ENCODE measurements at places on chromosomes 1 and 21.

- no peaks in the 10 kb centered on the region for H3K4me1 ChIP-seq
- DNase-seq: no peak
- peaks cover 2% of the 10 kb centered on the region for H3K36me3 ChIP-seq
- H3K4me3 ChIP-seq: no peak overlapping the region
- no peak overlapping the region for H3K27ac ChIP-seq
- peaks cover 20% of the 10 kb centered on the region for H3K27me3 ChIP-seq
Measured at GRCh38 chr1:168799927-168800605, 71.1 kb upstream of the DPT start.

- no peak overlapping the region for H3K4me3 ChIP-seq
- H3K36me3 ChIP-seq: no peaks in the 10 kb centered on the region
- H3K27ac ChIP-seq: no peak overlapping the region
- no peak for DNase-seq
- peaks cover 4% of the 10 kb centered on the region for H3K27me3 ChIP-seq
- H3K4me1 ChIP-seq: peaks cover 2% of the 10 kb centered on the region
Measured at GRCh38 chr1:2903226-2903625, 101.7 kb upstream of the TTC34 start.

DNA sequence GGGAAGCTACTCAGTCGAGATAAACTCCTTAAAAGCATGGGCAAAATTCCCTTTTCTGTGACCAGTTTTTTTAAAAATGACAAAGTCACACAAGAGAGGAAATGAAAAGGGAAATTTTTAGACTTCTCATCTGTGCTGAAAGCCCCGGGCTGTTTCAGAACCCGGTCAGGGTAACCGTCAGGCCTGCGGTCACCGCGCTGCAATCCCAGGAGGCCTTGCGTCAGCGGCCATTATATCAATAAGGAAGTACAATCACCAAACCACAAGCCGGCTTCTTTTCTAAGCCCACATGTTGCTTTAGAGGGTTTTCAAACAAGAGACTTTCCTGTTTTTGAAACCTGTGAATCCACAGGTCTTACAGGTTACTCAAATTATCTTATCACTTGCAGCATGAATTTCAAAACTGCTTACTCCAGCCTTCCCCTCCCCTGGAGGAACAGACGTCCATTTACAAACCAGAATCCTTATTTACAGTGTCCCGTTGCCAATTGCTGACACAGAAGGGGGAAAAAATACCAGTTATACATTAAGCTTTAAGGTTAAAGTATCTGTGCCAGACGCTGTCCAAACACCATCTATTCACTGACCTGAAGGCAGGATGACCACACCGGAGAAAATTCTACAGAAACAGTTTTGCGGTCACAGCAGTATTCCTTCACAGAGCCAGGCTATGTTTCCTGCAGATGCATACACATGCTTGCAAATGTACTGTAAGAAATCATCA is 165.3 kb downstream of the TOMM20 start:
- peak overlapping the region; percentile 59 for H3K4me3 ChIP-seq
- peaks cover 54% of the 10 kb centered on the region for H3K4me1 ChIP-seq
- peak overlapping the region; percentile 91 for H3K27ac ChIP-seq

GRCh38 chr1:160030657-160031364 is 979 bp downstream of the PIGM start:
- no peaks in the 10 kb centered on the region for H3K27me3 ChIP-seq
- H3K4me1 ChIP-seq: peaks cover 34% of the 10 kb centered on the region
- H3K36me3 ChIP-seq: peaks cover 7% of the 10 kb centered on the region
- peak overlapping the region; percentile 98 for H3K4me3 ChIP-seq
- DNase-seq: no peak
- peak overlapping the region; percentile 95 for H3K27ac ChIP-seq

DNA sequence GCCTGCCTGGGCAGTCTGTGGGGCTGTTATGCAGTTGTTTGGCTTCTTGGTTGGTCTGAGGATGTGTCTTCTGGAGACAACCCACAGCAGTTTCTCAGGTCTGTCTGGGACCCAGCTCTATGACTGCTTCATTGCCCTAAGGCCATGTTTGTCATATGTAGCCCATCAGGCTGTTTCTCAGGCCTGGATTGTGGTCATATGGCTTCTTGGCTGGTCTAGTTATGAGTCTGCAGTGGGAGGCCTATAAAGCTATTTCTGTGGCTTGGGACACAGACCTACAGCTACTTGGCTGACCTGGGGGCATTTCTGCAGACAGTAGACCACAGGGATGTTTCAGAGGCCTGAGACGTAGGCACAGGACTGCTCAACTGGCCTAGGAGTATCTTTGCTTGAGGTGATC is 41.5 kb downstream of the CHIA start:
- no peak for DNase-seq
- H3K36me3 ChIP-seq: peaks cover 3% of the 10 kb centered on the region
- H3K27me3 ChIP-seq: no peaks in the 10 kb centered on the region
- peaks cover 3% of the 10 kb centered on the region for H3K4me1 ChIP-seq
- no peak overlapping the region for H3K4me3 ChIP-seq

DNA sequence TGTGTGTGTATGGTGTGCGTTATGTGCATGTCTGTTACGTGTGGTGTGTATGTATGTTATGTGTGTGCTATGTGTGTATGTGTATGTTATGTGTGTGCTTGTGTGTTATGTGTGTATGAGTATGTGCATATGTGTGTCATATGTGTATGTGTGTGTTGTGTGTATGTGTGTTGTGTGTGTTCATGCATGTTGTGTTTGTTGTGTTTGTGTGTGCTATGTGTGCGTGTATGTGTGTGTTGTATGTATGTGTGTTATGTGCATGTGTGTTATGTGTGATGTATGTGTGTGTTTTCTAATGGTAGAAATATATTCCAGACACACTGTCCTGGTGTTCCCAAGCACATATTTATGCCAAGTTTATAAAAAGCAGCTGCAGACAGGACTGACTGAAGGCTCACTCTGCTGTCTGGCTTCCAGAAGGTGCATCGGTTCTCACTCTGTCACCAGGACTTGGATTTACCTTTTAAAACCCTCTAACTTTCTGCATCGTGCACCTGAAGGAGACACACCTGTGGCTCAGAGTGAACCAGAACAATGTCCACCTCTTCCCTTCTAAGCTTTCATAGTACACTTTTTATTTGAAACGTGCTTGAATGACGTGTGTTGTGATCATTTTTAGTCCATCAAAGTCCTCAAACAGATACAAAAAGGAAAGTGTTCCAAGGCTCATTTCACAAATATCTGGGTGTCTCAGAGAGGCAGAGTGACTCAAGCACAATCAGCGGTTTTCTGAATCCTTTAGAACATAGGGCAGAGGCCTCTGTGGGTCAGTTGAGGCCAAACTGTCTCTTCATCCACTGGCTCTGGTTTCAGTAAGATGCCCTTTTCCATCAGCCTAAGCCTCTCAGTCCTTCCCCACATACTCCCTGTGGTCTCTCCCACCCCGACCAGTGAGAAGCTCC is 49.9 kb downstream of the TOMM20 start:
- no peak overlapping the region for H3K27ac ChIP-seq
- H3K36me3 ChIP-seq: no peaks in the 10 kb centered on the region
- H3K4me1 ChIP-seq: peaks cover 37% of the 10 kb centered on the region
- H3K27me3 ChIP-seq: no peaks in the 10 kb centered on the region
- DNase-seq: no peak
- no peak overlapping the region for H3K4me3 ChIP-seq

Measured in T-helper 17 cell (primary cell).